ENCODE measurements at places on chromosomes 12 and 14. TPM values are rescaled to one million over a fixed set of nuclear protein-coding genes. Genes with fewer than 3 reads are reported as not detected.

Gene HOXC4
- 0.67 TPM for total RNA-seq

Gene VTI1B
- 67.3 TPM for total RNA-seq

Gene PDZRN4
- total RNA-seq: 0.62 TPM

Gene EDDM3A
- not detected for total RNA-seq

Gene RIMKLB
- 6.9 TPM for total RNA-seq

Gene NGB
- total RNA-seq: not detected

Gene RIPK3
- 0.66 TPM for total RNA-seq

Gene FANCM
- 3.9 TPM for total RNA-seq

Gene C14orf39
- total RNA-seq: 3.0 TPM

Gene LARP4
- 43.7 TPM for total RNA-seq

Gene KRT83
- not detected for total RNA-seq

- no peaks in the 10 kb centered on the region for H3K4me1 ChIP-seq
- DNase-seq: no peak
- H3K27ac ChIP-seq: no peak overlapping the region
- H3K36me3 ChIP-seq: peaks cover 10% of the 10 kb centered on the region
Observed at GRCh38 chr12:75489613-75490210, 9.2 kb downstream of the GLIPR1 start.

DNA sequence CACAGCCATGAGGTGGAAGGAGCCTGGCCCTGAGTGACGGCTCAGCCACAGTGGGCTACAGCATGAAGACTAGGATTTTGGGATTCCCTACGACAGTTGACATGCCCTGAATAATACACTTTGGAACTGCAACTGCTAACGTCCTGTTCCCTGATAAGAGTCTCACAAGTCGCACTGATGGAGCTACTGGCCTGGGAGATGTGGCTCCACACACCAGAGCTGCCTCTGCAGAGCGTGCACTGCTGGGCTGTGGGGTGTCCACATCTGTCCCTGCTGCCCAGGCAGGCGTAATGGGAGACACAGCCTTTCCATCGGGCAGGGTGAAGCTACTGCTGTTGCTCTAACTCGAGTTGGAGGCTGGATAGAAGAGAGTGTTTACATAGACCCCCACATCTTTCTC is 42.7 kb upstream of the RASSF3 start:
- no peak for DNase-seq
- no peak overlapping the region for H3K27ac ChIP-seq
- no peak overlapping the region for H3K4me3 ChIP-seq
- no peaks in the 10 kb centered on the region for H3K27me3 ChIP-seq
- peaks cover 9% of the 10 kb centered on the region for H3K4me1 ChIP-seq
- no peaks in the 10 kb centered on the region for H3K36me3 ChIP-seq

GRCh38 chr12:11797317-11797913 is 147.9 kb downstream of the ETV6 start:
- H3K36me3 ChIP-seq: no peaks in the 10 kb centered on the region
- no peaks in the 10 kb centered on the region for H3K27me3 ChIP-seq
- no peak overlapping the region for H3K4me3 ChIP-seq
- H3K27ac ChIP-seq: peak overlapping the region; percentile 76
- DNase-seq: peak; percentile 59
- H3K4me1 ChIP-seq: peaks cover 60% of the 10 kb centered on the region

- DNase-seq: no peak
- H3K36me3 ChIP-seq: no peaks in the 10 kb centered on the region
- no peaks in the 10 kb centered on the region for H3K4me1 ChIP-seq
- H3K27me3 ChIP-seq: no peaks in the 10 kb centered on the region
- no peak overlapping the region for H3K4me3 ChIP-seq
- no peak overlapping the region for H3K27ac ChIP-seq
Observed at GRCh38 chr14:92680781-92681650, 67.4 kb downstream of the LGMN start.

GRCh38 chr14:72154645-72155378 is 222.6 kb downstream of the RGS6 start:
- peak overlapping the region; percentile 27 for H3K27ac ChIP-seq
- no peak overlapping the region for H3K4me3 ChIP-seq
- no peaks in the 10 kb centered on the region for H3K27me3 ChIP-seq
- peak; percentile 29 for DNase-seq
- no peaks in the 10 kb centered on the region for H3K36me3 ChIP-seq
- peaks cover 4% of the 10 kb centered on the region for H3K4me1 ChIP-seq

DNA sequence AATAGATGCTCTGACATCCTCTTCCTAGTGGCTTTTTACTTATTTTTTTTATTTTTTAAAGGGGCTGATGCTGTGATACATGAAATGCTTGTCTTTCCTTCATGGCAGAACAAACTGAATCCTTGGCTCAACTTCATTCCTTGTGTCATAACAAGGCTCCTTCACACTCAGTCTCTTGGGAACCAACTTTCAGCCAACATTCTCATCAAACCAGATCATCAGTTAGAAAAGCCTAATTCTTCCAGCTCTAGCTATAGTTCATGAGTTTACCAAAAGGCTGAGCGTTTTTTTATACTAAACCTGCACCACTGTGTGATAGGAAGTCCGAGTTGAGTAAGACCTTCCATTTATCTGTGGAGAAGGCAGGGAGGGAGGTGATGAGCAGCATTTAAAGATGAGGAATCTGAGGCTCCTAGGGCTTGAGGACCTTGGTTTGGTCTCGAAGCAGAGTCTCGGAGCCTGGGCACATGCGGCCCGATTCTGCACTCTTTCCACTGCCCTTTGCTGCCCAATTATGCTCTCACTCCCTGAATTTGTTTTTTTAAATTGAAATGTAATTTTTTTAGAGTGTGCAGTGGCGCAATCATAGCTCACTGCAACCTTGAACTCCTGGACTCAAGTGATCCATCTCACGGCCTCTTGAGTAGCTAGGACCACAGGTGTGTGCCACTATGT is 8.2 kb downstream of the GPRC5D start:
- no peaks in the 10 kb centered on the region for H3K27me3 ChIP-seq
- H3K4me3 ChIP-seq: no peak overlapping the region
- H3K4me1 ChIP-seq: no peaks in the 10 kb centered on the region
- H3K27ac ChIP-seq: no peak overlapping the region
- H3K36me3 ChIP-seq: no peaks in the 10 kb centered on the region
- DNase-seq: no peak

GRCh38 chr12:7092229-7092985 is at the start of gene C1R:
C1R (minus strand) TSS chr12:7092445; CDS start chr12:7092388, 57 bp downstream.
- H3K4me3 ChIP-seq: peak within 1 kb of the TSS; percentile 78
- peak within 1 kb of the TSS; percentile 70 for H3K27ac ChIP-seq
- peak; percentile 50 for DNase-seq

DNA sequence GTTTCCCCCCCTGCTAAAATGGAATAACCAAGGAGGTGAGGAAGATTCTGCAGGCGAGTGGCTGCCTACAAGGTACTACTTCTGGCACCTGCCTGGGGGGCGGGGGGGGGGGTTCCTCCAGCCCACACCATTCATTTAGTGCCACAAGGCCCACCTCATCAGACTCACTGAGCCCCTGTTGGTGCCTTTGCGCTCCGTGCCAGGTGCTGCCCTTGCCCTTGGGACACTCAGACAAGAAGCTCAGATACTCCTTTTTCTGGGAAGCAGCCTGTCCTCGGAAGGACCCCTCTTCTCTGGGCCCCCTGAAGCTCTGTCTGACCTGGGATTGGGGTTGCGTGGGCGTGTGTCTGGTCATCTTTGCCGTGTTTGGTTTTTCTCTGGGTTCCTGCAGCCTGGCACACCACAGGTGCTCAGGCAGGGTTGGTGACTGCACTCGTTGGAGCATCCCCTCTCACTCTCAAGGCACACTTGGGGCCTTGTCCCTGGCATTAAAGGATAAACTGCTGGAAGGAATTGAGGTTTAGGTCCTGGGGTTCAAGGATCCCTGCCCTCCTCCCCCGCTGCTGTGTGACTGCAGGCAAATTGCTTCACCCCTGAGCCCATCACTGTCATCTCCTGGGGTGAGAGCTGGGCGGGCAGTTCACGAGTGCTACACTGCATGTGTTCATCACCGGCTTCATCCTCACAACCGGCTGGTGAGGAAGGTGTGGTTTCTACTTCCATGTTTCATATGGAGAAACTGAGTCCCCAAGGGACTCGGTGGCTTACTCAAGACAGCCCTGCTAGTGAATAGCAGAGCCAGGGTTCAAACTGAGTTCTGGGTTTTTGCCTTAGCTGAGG is 16.9 kb downstream of the FAM222A start:
- H3K27ac ChIP-seq: no peak overlapping the region
- H3K4me1 ChIP-seq: peaks cover 14% of the 10 kb centered on the region
- no peak for DNase-seq
- no peaks in the 10 kb centered on the region for H3K27me3 ChIP-seq
- no peak overlapping the region for H3K4me3 ChIP-seq

DNA sequence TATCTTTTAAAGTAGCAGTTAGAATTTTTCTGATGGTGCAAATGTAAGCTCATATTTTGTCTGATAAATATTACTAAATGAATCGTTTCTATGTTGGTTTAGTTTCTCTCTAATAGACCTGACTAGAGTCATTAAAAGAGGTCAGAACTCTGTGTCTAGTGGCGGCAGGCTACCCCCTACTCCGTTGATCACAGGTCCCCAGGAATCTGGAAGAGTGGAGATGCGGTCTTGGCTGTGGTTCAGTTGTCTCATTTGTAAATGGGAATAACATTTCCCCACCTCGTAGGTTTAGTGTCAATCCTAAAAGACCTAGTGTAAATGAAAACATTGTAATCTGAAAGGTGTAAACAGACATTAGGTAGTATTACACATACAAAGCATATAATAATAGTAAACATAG is 4.7 kb upstream of the FOXJ2 start:
- no peak overlapping the region for H3K4me3 ChIP-seq
- H3K4me1 ChIP-seq: peaks cover 5% of the 10 kb centered on the region
- no peaks in the 10 kb centered on the region for H3K36me3 ChIP-seq
- H3K27ac ChIP-seq: peak overlapping the region; percentile 100
- no peak for DNase-seq

GRCh38 chr12:13173012-13173932 is 23.3 kb upstream of the EMP1 start:
- H3K36me3 ChIP-seq: no peaks in the 10 kb centered on the region
- H3K4me1 ChIP-seq: peaks cover 3% of the 10 kb centered on the region
- peak overlapping the region; percentile 38 for H3K27ac ChIP-seq
- peaks cover 5% of the 10 kb centered on the region for H3K27me3 ChIP-seq

DNA sequence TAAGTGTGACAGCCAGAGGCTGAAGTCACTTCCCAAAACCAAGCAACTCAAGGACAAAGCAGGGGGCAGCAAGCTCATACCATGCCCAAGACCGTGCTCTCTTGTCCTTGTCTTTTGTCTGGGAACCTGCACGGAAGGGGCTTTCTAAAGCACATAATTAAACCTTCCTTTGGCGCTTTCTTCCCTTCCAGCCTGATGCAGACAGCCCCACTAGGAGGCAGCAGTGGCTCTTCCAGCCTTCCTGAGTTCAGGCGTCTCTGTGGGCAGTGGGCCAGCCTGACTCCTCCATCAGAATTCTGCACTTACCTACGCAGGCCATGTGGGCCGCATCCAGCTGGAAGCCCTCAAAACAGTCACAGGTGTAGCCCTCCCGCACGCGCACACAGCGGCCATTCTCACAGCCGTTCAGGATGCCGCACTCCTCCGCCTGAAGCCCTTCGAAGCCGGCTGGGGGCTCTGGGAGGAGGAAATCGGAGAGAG is 7.6 kb downstream of the ISCA2 start:
- no peak for DNase-seq
- H3K4me3 ChIP-seq: no peak overlapping the region
- no peak overlapping the region for H3K27ac ChIP-seq
- no peaks in the 10 kb centered on the region for H3K4me1 ChIP-seq

DNA sequence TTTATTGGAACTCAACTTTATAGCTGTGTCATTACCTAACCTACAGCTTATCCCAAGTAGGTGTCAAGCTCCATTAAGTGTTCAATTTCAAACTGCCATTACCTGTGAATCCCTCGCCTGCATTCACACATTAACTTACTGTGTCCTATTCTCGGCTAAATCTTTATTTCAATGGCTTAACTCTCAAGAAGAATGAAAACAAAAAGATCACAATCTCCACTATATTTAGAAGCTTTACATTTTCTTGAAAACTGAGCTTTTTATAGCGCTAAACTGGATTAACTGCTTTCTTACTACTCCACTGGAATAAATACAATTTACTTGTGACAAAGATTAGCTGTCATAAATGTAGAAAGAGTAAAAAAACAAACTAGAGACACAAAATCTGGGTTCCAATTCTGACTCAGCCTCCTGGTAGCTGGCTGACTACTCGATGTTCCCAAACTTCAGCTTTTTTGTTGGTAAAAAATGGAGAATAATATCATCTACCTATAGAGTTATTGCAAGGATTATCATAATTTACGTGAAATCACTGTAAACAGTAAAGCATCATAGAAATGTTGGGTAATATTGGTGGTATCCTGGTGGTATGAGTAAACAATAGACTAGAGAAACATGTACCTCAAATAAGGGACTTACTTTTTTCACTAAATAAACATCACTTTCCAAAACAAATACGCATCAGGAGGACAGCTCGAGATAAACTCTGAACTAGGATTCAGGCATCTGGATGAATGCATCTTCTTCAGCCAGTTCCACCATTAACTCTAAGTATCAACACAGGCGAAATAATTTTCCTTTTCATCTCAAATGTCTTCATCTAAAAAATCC is 1.7 kb downstream of the RALGAPA1 start:
- DNase-seq: no peak
- no peaks in the 10 kb centered on the region for H3K27me3 ChIP-seq
- peak overlapping the region; percentile 86 for H3K27ac ChIP-seq
- no peaks in the 10 kb centered on the region for H3K36me3 ChIP-seq
- H3K4me1 ChIP-seq: peaks cover 27% of the 10 kb centered on the region

GRCh38 chr12:29907461-29907860 is 123.7 kb upstream of the TMTC1 start:
- no peaks in the 10 kb centered on the region for H3K36me3 ChIP-seq
- no peaks in the 10 kb centered on the region for H3K4me1 ChIP-seq
- H3K27ac ChIP-seq: no peak overlapping the region
- no peak for DNase-seq
- no peak overlapping the region for H3K4me3 ChIP-seq
- H3K27me3 ChIP-seq: no peaks in the 10 kb centered on the region

- no peak overlapping the region for H3K27ac ChIP-seq
- no peaks in the 10 kb centered on the region for H3K4me1 ChIP-seq
- H3K4me3 ChIP-seq: no peak overlapping the region
- DNase-seq: no peak
- H3K36me3 ChIP-seq: no peaks in the 10 kb centered on the region
- no peaks in the 10 kb centered on the region for H3K27me3 ChIP-seq
Observed at GRCh38 chr12:24630446-24630845, 318.5 kb downstream of the BCAT1 start.

GRCh38 chr12:42094277-42094676 is 50.4 kb downstream of the GXYLT1 start:
- no peak overlapping the region for H3K27ac ChIP-seq
- H3K27me3 ChIP-seq: no peaks in the 10 kb centered on the region
- no peak overlapping the region for H3K4me3 ChIP-seq
- H3K36me3 ChIP-seq: no peaks in the 10 kb centered on the region
- no peaks in the 10 kb centered on the region for H3K4me1 ChIP-seq
- DNase-seq: no peak

GRCh38 chr14:53226553-53226952 is 73.4 kb upstream of the DDHD1 start:
- peak; percentile 25 for DNase-seq
- no peak overlapping the region for H3K4me3 ChIP-seq
- no peaks in the 10 kb centered on the region for H3K27me3 ChIP-seq
- H3K27ac ChIP-seq: no peak overlapping the region

GRCh38 chr12:107590814-107591375 is 94.7 kb upstream of the PWP1 start:
- DNase-seq: no peak
- H3K36me3 ChIP-seq: no peaks in the 10 kb centered on the region
- no peak overlapping the region for H3K4me3 ChIP-seq
- H3K27ac ChIP-seq: no peak overlapping the region

Data from gastrocnemius medialis (tissue), 4 donors.